LNCaP clone FGC (cell line): ENCODE measurements at places on chromosomes 2 and 18.

GRCh38 chr2:219476652-219477151 lies 22.0 kb upstream of the GMPPA start:
- DNase-seq, result no peak

DNA sequence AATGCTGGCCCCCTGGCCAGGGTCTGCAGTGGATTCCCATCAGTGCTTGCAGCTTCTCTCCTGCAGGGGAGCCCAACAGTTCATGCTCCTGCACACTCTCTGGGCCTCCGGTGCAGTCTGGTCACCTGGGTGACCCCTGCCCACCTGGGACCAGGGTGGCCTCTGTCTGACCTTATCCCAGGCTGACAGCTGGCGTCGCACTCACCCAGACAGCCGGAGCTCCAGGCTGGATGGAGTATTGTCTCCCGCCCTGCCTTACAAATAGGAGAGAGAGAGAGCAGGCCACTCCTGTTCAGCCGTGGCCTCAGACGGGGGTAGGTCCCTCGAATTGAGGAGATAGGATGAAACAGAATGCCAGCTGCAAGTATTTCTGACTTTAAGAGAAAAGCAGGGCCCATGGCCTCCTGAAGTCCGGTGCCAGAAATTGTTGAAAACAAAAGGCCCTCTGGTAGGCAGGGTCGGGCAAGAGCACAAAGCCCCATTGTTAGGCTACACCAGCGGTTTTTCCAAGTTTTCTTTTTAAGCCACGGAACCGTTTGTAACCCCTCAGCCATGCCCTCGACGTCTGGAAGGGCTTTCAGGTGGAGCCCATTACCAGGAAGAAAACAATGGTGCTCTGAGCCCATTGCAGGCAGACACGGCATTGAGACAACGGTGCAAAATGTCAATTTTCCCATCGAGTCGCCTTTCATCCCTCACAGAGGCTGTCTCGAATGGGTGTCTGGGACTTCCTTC lies 258.4 kb downstream of the BCL11A start:
- DNase-seq, result no peak

- no peak for DNase-seq
Observed at GRCh38 chr18:49026501-49027373, 76.0 kb upstream of the SMAD7 start.

DNA sequence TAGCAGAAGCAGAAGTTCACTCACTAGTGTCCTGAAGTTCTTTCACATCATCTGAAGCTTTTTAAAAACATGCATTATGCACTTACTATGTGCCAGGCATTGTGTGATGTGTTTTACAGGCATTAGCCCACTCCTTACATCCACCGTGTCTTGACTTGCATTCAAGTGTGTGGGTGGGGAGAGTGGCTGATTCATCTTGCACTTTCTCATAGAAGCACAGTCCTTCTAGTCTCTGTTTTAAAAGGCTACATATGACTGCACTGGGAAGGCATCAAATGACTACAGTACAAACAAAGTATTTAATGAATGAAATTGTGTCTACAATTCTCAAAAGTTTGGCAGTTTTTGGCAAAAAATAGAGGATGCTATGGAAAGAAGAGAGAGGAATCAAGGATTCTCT lies 21.6 kb upstream of the DSC3 start:
- no peak for DNase-seq

- no peak for DNase-seq
Observed at GRCh38 chr2:36616947-36617346, 19.0 kb upstream of the FEZ2 start.

GRCh38 chr2:140027320-140027719 lies 1247.1 kb upstream of the NXPH2 start:
- no peak for DNase-seq

GRCh38 chr18:9712611-9713010 lies 4.5 kb downstream of the RAB31 start:
- DNase-seq, result no peak

GRCh38 chr2:49033394-49034185 lies 120.7 kb downstream of the FSHR start:
- DNase-seq, result no peak

DNA sequence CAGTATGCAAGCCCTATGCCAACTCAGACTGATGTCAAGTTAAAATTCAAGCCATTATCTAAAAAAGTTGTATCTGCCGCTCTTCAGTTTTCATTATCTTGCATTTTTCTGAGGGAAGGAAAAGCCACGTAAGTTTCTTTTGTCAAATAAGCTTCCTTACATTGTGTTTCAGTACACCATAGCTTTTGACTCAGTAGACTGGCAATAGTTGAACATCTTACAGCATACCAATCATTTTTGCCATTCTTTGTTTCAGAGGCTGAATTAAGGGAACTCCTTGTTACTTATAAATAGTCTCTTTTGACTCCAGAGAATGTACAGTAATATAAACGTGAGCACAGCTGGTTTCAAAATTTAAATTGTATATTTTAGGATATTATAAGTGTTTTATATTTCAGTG lies 120.6 kb downstream of the EHBP1 start:
- no peak for DNase-seq

GRCh38 chr2:136206613-136207012 lies 88.7 kb upstream of the CXCR4 start:
- DNase-seq, result no peak

DNA sequence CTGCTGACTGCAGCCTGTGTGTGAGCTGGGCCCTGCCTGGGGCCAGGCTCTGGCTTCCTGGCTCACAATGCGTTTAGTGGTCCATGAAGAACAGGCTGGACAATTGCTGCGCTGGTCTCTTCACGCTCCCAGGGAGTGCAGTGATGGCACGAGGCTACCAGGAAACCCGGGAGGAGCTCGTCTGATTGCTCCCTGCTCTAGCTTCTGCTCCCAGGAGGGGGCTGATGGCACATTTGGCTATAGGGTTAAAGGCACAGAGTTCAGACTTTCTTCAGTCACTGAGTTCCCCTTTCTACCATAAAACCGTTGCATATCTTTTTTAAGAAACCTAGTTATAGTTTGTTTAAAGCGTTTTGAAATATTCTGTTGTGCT lies 60.1 kb downstream of the KCNF1 start:
- no peak for DNase-seq
